ENCODE measurements at places on chromosomes 7 and 10.

DNA sequence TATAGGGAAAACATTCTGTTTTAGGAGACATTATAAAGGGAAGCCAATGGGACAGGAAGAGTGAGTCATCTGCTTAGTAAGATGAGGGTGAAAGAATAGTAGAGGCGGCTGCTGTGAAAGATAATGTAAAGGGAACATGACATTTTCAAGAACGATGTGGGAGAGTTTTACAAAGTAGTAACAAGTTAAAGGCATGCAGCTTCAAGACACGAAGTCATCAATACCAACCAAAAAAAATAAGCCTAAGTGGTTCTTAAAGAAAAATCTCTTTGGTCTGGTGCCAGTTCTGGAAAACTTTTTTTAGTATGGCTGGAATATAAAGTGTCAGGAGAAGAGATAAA is 6.1 kb downstream of the GSTO1 start:
- DNase-seq, result no peak

DNA sequence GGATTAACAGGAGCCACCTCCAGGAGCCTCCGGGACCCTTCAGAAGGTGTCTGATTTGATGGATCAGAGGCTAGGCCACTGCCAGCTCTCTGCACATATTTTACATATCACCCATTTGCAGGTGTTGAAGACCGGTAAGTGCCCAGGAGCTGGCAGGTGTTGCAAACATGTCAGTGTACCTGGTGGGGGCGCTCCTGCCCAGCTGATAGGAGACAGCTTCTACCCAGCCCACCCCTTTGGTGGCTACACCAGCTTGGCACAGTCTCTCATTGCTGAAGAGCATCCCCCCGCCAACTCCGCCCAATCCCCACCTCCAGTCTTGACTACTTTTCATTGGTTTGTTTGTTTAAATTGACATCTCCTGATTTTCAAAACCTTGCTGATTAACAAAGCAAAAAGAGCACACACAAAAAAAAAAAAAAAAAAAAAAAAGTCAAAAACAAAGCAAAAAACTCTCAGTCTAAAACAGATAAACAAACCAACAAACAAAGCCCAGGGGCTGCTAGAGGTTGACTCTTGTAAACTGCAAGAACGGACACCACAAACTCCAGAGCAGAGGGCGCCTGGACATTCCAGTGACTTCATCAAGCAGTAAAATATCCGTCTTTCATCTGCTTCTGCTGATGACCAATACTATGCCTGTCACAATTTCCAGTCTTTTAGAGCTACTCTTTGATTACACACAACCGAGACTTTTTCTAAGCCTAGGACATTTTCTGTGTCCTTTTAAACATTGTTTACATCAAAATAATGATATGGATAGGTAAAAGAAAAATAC is 275.3 kb downstream of the NRG3 start:
- DNase-seq, result no peak

DNA sequence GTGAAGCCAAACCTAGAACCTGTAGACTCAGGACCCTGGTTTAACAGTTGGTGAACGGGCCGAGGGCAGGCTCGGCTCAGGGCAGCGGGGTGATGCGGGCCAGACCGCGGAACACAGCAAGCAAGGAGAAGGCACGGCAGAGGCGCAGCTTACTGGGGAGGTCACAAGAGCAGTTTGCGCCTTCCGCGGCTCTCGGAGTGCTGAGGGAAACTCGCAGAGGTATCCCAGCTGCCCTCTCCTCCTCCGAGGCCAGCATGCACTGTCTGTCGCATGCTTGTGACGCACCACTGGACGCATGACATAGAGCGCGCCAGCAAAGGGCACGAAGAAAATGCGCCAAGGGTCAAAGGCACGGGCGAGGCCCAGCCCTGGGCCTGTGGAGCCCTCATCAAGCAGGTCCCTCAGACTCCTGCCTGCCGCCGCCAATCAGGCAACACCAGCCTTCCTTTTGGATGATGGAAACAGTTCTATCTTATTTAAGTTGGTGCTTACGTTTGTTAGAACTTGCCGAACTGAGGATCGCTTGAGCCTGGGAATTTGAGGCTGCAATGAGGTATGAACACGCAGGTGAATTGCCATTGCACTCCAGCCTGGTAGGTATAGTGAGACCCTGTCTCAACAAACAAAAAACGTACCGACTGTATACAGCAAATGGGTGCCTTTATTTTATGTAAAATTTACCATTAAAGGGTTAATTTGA is 574.3 kb upstream of the GHITM start:
- DNase-seq, result no peak

DNA sequence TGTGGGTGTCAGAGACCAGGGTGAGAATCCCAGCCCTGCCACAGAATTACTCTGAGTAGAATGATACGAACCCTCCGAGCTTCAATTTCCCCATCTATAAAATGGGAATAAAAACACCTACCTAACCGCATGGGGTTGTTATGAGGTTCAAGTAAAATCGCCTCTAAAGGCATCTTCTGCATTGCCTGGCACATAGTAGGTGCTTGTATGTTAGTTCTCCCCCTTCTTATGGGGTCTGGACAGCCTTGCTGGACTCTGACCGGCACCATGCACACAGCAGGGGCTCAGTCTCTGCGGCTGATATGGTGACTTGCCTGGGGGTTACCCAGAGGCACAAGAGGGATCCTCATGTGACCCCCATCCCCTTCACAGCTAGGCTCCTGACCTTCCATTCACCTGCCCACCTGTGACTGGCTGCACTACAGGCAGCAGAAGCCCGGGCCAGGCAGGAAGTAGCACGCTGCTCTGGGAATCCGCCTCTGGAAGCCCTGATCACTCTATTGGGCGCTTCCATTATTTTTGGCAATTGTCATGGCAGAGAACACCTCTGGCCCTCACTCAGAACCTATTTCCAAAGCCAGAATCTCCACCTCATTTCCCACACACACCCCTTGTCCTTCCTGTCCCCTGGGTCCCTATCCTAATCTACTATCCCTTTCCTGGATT is 6.0 kb downstream of the SH3PXD2A start:
- no peak for DNase-seq

- no peak for DNase-seq
Observed at GRCh38 chr7:100430493-100431285, 1.1 kb downstream of the MEPCE start.

- no peak for DNase-seq
Observed at GRCh38 chr10:1217237-1217587, 161.0 kb downstream of the WDR37 start.

GRCh38 chr10:58674251-58674650 is 161.6 kb downstream of the BICC1 start:
- DNase-seq, result no peak

DNA sequence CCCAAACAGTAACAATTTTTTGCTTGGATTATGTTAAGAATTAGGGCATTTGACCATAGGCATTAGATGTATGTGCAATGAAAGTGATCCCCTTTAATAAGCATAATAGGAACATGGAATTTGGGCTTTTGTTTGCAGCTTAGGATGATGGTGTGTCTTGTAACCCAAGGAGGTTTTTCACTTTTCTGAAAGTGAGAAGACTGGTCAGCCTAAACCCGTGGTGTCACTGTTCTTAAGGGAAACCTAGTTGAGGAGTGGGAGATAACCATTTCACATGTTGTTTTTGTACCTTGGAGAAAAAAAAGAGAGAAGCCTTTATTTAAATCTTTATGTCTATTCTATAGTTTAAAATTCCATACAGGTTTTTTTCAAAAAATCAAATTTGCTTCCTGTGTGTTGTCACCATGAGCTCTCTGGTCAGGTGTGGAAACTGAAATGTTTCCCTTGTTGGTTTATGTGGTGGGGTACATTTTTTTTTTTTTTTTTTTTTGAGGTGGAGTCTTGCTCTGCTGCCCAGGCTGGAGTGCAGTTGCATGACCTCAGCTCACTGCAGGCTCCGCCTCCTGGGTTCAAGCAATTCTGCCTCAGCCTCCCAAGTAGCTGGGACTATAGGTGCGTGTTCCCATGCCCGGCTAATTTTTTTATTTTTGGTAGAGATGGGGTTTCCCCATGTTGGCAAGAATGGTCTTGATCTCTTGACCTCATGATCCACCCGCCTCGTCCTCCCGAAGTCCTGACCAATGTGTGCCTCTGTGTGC is 7.7 kb downstream of the CCM2 start:
- no peak for DNase-seq

Data from coronary artery (tissue), 2 donors.